Hippocampal formation (tissue), 2 donors: ENCODE measurements at places on chromosomes 16 and 17.
A peak's percentile ranks its signal among the peaks of the same experiment; 100 is the strongest.

- no peak for DNase-seq
Observed at GRCh38 chr16:1195393-1195666, 29.7 kb downstream of the TPSG1 start.

GRCh38 chr17:55564081-55564480, 52.8 kb upstream of the SMIM36 start:
- DNase-seq: no peak

DNA sequence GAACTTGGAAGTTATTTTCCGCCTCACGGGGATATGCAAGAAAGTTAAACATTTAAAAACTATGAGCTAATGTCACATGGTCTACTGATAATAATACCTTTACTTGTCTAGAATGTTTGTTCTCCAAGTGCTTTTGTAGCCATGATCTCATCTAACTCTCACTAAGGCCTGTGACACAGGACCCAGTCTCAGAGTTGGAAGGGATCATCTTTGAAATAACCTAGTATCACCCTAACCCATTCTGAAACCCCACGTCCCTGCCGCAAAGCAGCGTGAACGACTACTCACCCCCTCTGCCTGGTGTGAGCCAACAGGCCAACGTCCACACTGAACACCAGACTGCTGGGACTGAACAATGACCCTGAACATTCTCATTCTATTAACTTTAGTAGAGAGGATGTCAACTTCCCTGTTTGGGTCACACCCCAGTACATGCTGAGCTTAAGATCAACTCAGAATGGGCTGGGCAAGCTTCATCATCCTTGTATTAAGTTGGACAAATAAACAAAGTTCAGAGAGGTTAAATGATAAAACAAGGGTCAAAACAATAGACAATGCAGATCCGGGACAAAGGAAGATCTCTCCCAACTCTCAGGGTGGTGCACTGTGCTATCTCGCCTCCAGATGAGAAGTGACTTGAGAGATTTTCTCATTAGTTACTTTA, 54.8 kb upstream of the BCAR1 start:
- no peak for DNase-seq

DNA sequence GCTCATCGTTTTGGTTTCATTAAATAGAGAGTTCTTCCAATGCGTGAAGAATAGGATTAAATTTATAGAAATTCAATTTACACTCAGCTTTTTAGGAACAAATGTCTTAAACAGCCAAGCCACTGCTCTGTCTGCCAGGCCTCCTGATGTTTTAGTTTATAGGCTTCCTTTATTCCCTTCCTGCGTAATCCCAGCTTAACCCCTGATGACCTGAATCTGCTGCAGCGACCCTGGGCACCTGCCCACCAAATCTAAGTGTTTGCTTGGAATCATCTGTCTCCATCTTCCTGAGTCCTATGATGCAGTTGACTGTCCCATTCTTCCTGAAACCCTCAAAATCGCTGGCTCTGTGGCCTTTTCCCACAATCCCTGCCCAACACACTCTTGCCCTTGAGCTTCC, 179.9 kb downstream of the GSG1L start:
- DNase-seq: no peak

- DNase-seq: peak; percentile 19
Observed at GRCh38 chr17:64448665-64449512, at the start of gene MILR1. TSS of gene MILR1 (plus strand) at chr17:64449115. CDS start at chr17:64449169, 54 bp downstream.

DNA sequence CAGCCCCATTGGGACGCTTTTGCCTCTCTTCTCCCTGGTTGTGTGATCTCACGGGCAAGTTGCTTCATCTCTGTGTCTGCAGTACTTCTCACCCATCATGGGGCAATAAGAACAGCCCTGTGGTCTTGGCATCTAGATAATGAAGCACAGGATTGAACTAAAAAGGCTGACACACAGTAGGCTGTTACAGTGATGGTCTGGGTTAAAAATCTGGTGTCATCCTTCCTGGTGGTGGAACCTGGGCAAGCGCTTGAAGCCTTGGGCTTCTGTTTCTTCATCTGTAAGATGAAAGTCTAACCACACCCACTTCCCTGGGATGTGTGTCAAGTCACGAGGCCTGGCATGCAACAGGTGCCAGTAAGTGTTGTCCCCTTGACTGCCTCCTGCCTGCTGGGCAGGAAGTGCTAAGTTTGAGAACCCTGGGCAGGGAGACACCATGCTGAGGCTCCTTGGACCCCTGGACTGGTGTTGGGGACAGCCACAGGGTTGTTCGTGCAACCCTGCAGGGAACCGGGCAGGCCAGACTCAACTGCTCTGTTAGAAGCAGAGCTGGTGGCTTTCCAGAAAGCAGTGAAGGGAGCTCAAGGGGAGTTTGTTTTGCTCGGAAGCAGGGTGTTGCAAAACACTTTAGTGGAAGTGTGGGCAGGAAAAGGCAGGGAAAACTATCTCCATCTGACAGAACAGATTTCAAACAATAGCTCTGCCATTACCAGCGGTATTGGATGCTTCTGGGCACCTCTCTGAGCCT, 5.9 kb upstream of the MAP2K3 start:
- DNase-seq: no peak

DNA sequence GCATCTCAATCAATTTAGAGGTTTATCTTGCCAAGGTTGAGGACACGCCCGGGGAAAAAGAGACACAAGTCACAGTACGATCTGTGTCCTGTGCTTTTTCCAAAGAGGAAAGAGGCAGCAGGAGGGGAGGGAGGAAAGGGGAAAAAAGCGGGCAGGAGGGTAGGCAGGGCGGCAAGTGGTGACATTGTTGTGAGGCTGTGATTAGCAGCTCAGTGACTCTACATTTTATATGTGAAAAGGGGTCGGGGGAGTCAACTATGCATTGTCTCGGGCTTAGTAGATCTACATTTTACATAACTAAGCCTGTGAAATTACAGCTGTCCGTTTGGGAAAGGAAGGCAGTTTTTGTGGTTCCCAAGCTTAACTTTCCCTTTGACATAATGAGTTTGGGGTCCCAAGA, 22.2 kb upstream of the RIPOR1 start:
- no peak for DNase-seq

- no peak for DNase-seq
Observed at GRCh38 chr17:82429824-82430223, 11.4 kb upstream of the OGFOD3 start.

- DNase-seq: no peak
Observed at GRCh38 chr16:47424846-47425245, 36.0 kb downstream of the ITFG1 start.

- no peak for DNase-seq
Observed at GRCh38 chr16:22070361-22071330, 21.7 kb upstream of the VWA3A start.

DNA sequence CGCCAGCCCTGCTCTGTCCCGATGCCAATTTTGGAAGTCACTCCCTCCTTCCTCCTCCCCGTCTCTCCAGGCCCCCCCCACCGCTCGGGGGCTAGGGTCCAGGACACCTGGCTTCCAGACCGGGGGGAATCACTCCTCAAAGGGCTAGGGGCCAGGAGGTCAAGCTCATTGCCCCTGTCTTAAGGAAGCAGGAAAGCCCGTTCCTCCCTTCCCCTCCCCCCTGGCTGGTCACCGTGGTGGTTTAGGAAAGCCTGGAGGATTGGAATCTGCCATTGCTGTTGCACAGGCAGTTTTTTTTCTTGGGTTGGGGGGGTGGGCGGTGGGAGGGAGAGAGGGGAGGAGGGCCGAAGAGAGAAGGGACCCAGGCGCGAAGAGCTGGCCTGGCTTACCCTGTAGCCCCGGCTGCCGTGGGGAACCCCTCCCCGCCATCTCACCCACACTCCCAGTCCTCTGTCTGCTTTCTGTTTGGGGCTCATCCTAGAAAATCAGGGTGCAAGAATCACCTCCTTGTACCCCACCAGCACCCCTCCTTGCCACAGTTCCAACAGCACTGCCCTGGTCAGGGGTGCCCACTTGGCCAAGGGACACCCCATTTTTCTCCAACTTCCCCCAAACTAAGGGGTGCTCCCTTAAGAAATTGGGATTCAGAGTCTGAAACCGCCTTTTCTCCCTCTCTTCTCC, 2.9 kb upstream of the BCL6B start:
- no peak for DNase-seq

GRCh38 chr16:11354407-11354732, 9.1 kb downstream of the RMI2 start:
- DNase-seq: no peak

DNA sequence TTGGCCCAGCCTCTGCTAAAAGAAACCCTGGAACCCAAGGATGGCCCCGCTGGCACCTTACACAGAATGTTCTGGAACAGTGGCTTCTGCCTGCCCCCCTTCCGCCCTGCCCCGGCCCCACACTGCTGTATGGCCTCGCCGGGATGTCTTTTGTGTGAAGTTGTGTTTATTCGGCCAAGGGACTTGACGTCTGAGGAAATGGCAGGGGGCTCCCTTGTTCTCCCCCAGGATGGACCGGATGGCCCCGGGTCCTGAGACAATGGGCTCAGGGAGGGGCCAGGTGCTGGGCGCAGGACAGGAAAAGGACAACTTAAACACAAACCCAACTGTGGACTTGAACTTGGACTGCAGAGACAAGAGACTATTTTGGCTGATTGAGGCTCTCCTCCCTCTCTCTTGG, 81.6 kb upstream of the GSE1 start:
- DNase-seq: no peak

DNA sequence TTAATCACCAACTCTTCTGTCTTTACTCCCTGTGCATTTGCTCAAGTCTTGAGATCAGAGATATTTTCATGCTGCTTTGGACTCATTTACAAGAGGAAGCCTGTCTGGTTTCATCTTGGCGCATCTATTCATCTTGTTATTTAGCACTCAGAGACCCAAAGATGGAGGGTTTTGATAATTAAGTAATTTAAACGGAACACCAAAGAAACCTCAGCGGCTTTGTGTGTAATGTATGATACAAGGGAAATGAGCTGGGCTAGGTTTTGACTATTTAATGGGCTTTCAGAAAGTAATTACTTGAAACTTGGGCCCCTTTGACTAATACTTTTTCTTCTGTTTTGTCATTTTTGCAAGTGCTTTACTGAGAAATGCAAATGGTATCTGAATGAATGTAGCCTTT, 66.2 kb upstream of the CACNG3 start:
- DNase-seq: no peak

- DNase-seq: no peak
Observed at GRCh38 chr17:42251115-42251514, 25.1 kb downstream of the STAT5B start.

- DNase-seq: no peak
Observed at GRCh38 chr17:73066148-73066884, 26.2 kb downstream of the SLC39A11 start.

GRCh38 chr17:55706808-55707773, 15.6 kb downstream of the TMEM100 start:
- DNase-seq: no peak

- DNase-seq: no peak
Observed at GRCh38 chr17:19510903-19511302, 22.8 kb upstream of the SLC47A1 start.

DNA sequence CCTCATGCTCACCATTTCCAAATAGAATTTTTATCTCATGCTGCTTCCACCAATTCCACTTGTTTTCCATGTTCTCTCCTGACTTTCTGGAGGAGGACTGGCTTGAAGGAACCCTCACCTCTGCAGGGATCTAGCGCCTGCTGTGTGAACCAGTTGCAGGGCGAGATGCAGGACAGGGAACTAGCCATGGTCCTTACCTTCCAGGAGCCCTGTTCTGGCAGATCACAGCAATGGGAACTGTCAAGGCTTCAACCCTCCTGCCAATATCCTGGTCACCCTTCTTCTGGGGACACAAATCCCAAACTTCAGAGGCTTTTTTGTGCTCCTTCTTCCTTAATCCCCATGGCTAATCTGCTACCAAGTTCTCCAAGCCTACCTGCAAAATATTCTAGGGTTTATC, 60.4 kb upstream of the MMP2 start:
- DNase-seq: no peak

GRCh38 chr17:80834893-80835275, 156.8 kb upstream of the CHMP6 start:
- DNase-seq: no peak

DNA sequence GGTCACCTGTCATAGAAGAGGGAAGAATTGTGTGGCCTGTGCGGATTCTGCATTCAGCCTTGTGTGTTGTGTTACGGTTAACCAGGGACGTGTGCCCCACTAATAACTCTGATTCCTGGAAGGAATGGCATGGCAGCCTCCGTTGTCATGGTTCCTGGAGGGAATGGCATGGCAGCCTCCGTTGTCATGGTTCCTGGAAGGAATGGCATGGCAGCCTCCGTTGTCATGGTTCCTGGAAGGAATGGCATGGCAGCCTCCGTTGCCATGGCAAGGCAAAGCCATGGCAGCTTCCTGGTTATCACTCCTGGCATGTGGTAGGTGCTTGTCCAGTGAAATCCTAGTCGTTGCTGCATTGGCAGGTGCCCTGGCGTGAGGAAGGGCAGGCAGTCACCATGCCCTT, 8.9 kb downstream of the SPG7 start:
- DNase-seq: no peak

GRCh38 chr17:47254403-47254943, 846 bp downstream of the ITGB3 start:
- no peak for DNase-seq

DNA sequence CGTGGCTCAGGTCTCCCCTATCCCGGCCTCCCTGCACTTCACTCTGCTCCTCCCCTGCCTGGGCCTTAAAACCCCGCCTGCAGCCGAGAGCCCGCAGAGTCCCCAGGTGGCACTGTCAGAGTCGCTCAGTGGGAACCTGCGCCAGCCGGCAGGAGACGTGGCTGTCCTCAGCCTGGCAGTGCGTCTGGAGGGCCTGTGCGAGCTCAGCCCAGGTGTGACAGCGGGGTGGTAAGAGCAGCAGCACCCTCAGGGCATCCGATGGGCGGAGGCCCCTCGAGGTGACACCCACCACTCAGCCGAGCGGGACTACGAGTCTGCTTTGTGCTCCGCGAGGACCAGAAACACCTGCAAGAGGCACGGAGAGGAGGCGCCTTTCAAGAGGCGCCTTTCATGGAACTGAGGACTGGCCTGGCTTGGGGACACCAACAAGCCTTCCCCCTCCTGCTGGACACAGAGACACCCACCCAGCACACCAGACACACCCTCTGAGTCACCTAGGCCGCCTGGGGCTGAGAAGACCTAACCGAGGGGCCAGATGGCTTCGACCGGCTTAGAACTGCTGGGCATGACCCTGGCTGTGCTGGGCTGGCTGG, at the start of gene CLDN9:
Gene CLDN9 (plus strand): TSS at position 96 of the 593 bp plus-strand sequence. CDS start 440 bp downstream, at position 536.
- DNase-seq: no peak
